Activated effector memory CD4-positive, alpha-beta T cell treated with Interleukin-2 at 50 U/mL for 16 hours (primary cell): ENCODE measurements at places on chromosomes 7 and 10.

DNA sequence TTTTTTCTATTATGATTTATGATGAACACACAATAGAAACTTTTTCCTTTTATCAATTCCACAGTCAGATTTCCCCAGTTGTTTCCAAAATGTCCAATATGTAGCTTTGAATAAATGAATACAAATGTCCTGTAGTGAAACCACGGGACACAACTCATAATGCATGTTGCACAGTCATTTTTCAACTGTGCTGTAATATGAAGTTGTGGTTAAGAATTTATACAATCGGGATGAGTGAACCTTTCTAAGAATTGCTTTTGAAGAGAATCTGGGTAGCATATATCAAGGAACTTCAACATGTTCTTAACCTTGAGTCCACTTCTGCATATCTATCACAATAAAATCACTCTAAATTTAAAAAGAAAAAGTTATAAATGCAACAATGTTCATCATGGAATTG lies 14.6 kb upstream of the ST7 start:
- DNase-seq: no peak

DNA sequence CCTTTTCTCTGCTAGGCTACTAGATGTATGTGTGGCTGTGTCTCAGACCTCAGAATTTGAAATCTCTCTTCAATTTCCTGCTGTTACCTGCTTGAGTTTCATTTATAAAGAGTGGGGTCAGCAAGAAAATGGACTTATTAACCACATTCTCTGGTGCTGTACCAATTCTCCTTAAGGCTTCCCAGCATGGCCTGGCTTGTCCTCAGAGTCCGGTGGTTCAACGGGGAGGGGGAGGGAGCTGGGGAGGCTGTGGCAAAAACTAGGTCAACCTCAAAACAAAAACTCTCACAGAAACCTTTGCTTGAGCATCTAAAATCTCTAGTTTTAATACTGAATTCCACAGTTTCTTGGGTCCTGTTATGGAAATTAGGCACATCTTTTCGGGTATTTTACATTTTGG lies 389.1 kb upstream of the COBL start:
- no peak for DNase-seq

DNA sequence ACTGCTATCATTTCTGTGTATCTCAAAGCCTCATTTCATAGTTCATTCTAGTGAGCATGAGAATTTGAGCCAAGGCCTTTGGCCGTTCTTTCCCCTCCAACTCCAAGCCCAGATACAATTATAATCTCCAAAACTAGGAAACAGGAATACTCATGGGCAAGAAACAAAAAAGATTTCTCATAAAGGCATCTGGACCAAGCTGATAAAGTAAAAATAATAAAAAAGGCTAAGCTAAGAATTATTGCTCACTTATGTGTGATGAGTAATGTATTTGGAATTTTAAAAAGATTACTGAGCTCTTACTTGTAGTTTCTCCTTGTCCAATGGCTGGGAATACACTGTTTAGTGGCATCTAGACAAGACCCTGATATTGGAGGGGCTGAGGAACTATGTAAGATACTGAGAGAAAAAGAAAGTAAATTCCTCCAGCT lies 196.4 kb upstream of the POM121L12 start:
- no peak for DNase-seq

- no peak for DNase-seq
These were observed 214.6 kb upstream of the TPK1 start for GRCh38 chr7:145050415-145050814.

DNA sequence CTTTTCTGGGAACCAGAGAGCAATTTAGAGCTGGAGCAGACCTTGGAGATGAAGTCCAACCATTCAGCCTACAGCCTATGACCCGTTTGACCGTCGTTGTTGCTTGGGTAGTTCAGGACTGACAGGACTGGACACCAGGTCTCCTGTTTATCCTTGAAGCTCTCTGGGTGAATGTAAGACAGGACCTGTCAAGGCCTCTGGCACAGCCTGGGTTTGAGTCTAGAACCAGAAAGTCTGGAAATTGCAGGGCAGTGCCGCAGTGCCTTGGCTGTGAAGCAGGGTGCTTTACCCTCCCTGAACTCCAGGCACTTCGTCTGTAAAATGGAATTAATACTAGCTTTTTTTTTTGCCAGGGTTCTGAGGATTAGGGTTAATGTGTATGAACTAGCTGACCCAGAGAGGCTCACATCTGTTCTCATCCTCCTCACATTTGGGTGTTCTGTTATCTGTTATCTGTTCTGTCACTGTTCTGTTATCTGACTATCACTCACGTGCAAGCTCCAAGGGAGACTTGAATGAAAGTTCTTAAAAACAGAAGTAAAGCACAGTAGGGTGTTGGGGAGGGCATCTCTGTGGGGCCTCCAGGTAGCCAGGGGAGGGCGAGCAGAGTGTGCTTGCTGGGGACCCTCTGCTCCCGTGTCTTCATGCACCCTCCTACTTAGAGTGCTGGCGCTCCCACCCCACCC lies 9.9 kb downstream of the BLVRA start:
- no peak for DNase-seq

- no peak for DNase-seq
These were observed 116.2 kb downstream of the FAM107B start for GRCh38 chr10:14658331-14659127.

- DNase-seq: no peak
These were observed 12.4 kb downstream of the CPA5 start for GRCh38 chr7:130356876-130357611.

- no peak for DNase-seq
These were observed 35.0 kb downstream of the ARMC3 start for GRCh38 chr10:22962817-22963216.

GRCh38 chr7:114832906-114833595 lies 88.8 kb upstream of the MDFIC start:
- no peak for DNase-seq

GRCh38 chr10:317271-317769 lies 182.1 kb downstream of the ZMYND11 start:
- no peak for DNase-seq

GRCh38 chr10:60798031-60798430 lies 19.8 kb downstream of the CDK1 start:
- no peak for DNase-seq

GRCh38 chr7:117068511-117069145 lies 115.3 kb downstream of the ST7 start:
- no peak for DNase-seq
